NCI-H524 (cell line): ENCODE measurements at places on chromosomes 3 and 15.

DNA sequence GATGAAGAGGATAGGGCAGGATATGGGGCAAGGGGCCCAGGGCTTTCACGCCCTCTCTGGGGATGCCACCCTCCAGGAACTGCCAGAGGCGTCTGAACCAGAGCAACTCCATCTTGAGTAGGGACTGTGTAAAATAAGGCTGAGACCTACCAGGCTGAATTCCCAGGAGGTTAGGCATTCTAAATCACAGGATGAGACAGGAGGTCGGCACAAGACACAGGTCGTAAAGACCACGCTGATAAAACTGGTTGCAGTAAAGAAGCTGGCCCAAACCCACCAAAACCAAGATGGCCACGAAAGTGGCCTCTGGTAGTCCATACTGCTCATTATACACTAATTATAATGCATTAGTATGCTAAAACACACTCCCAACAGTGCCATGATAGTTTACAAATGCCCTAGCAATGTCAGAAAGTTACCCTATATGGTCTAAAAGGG, 40.7 kb downstream of the HERC1 start:
- DNase-seq, result no peak

DNA sequence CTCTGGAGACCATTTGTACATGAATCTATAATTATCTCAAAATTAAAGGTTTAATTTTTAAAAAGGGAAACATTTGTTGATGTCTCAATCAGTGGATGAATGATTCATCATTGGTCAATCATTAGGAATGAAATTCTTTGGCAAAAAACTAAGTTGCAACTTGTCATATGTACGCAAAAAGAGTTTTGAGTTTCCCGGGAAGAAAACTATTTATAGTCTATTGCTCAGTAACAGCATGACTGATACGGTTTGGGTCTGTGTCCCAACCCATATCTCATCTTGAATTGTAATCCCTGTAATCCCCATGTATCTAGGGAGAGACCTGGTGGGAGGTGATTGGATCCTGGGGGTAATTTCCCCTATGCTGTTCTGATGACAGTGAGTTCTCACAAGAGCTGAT, 765.8 kb upstream of the ROBO1 start:
- DNase-seq, result no peak

DNA sequence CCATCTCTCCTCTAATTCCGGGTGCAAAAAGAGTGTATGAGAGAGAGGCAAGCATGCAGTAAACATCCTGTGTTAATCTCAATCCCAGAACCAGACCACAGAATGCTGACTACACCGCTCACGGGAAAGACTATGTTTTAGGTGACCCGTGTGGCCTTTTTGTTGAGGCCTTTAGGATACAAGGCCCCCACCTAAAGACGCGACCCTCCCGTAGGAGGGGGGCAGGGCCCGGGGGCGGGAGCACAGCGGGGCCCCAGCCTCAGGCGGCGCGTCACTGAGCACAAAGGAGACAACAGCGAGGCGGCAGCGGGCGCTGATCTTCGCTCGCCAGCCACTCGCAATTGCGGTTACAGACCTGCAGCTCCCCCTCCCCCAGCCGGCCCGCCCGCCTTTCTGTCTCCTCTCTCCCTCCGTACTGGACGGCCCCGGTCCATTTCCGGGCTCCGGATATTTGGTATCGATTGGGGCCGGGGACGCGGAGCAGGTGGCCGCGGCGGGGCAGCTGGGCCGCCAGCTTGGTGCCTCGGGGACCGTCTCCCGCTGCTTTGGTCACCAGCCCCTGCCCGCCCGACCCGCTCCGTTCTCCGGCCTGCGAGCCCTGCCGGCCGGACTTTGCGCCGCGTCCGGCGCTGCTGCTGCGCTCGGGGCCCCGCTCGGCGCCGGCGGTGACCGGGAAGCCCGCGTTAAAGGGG, at the start of gene CCDC50:
TSS of gene CCDC50 (plus strand) at position 433 of the 692 bp plus-strand sequence. CDS start 281 bp downstream, outside the sequence.
- peak; percentile 71 for DNase-seq

- no peak for DNase-seq
Measured at GRCh38 chr3:147412261-147412916, 3.2 kb downstream of the ZIC1 start.

DNA sequence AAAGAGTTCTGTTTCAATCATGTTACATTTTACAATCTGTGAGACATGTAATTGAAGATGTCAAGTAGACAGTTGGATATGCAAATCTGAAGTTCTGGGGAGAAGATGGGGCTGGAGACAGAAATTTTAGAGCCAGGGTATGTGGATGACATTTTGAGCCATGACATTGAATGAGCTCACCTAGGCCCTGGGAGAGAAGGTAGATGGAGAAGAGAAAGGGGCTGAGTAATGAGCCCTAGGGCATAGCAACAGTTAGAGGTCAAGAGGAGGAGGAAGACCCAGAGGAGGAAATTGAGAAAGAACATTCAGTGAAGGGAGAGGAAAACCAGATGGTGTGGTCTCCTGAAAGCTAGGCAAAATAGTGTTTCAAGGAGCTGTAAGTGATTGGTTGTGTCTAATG, 15.3 kb downstream of the TMEM266 start:
- no peak for DNase-seq

- no peak for DNase-seq
Measured at GRCh38 chr15:62777671-62778070, 264.9 kb upstream of the TPM1 start.

DNA sequence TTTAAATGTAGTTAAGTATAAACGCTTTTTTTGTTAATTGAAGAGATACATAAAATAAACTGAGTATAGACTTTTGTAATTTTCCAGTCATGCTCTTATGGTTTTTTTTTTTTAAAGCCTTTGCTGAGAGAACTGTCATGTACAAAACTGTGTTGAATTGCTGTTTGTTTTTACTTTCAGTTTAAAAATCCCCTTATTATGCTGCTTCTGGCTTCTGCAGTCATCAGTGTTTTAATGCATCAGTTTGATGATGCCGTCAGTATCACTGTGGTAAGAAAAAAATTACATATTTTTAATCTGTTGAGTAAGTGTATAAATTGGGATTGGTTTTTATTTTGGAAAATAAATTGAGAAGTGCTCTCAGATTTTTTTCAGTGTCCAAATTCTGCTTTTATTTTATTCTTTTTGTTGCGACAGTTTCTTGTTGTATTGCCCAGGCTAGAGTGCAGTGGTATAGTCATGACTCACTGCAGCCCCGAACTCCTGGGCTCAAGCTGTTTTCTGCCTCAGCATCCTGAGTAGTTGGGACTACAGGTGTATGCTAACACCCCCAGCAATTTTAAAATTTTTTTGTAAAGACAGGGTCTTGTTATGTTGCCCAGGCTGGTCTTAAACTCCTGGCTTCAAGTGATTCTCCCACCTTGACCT, 40.7 kb downstream of the ATP2C1 start:
- DNase-seq, result no peak

- no peak for DNase-seq
Measured at GRCh38 chr15:71125831-71126450, 10.7 kb downstream of the THSD4 start.

- no peak for DNase-seq
Measured at GRCh38 chr15:69190504-69190903, 30.1 kb downstream of the GLCE start.

DNA sequence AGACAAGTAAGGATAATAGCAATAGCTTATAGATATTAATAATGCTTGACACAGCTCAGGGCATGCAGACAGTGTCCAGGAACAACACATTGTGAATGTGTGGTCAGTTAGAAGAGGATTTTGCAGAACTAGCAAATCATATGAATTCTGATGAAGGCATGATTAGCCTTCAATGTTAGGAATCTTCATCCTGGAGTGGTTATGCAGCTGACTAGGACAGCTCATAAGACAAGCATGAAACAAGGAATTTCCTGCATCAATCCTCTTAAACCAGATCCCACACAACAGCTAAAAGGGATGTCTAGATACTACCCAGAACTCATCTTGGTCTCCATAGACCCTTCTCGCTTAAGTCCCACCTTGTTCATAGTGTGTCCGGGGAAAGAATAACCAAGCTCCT, 499.0 kb upstream of the ATP11B start:
- DNase-seq, result no peak

GRCh38 chr15:71437919-71438318, 322.6 kb downstream of the THSD4 start:
- no peak for DNase-seq

- no peak for DNase-seq
Measured at GRCh38 chr3:184713040-184713355, 1.1 kb upstream of the MAGEF1 start.

GRCh38 chr3:50245831-50246516, 10.0 kb downstream of the GNAI2 start:
- DNase-seq, result peak; percentile 35

DNA sequence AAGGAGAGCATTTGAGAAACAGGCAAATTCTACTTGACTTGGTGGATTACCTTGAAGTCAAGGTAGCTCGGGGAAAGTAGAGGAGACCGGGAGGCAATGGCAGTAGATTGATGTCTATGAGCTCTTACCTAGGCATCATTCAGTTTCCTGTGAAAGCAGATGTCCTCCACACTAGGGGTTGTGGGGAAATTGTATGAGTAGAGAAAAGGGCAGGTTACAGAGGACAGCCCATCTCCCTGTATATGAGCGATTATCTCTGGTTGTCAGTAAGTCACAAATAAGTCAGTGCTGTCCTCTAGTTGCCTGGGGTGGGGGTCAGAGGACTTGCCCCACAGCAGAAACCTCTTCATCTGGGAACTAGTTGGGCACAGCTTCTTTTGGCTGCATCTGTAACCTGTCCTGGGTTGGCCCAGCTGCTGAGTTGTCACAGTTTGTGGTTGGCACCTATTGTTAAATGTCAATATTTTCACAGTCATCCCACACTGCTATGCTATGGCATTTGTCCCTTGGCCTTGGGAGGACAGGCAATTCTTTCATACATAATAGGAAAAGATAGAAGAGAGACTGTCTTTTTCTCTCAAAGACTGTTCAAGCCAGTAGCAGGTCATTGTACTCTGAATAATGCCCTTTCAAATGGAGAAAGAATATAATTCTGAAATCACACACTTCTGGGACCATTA, 53.6 kb upstream of the LRRFIP2 start:
- DNase-seq, result no peak
